ENCODE measurements at places on chromosomes 5 and 9. TPM values are rescaled to one million over a fixed set of nuclear protein-coding genes. Genes with fewer than 3 reads are reported as not detected.

DNA sequence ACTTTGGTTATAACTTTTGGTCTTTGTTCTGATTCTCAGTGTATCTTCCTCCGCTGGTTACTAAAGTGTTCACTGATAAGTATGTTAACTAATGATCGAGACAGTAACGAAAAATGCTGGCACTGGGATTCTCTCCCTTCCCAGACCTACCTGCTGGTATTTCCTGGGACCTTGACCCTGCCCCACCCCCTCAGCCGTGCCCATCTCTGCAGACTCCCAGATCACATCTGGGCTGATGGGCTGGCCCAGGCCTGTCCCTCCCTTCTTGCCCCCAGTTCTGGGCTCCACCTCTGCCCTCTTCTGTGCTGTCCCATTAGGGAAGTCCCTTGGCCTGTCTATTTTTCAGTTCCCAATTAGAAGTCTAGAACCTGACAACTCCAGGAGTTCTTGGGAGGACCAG is 46.9 kb downstream of the NEURL1B start:
- H3K36me3 ChIP-seq, result peaks cover 37% of the 10 kb centered on the region
- no peaks in the 10 kb centered on the region for H3K4me1 ChIP-seq
- DNase-seq, result no peak
- no peak overlapping the region for H3K27ac ChIP-seq
- H3K27me3 ChIP-seq, result no peaks in the 10 kb centered on the region

DNA sequence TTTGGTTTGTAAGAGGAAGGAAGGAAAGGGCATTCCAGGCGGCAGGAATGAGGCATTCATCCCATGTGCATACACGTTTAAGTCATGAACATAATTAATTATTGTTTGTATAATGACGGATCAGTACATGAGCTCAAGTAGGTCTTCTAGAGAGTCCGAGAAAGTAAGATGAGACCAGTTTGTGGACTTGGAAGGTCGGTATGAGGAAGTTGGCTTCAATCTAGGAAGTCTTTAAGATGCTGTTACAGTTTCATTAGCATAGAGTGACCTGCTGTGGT is 2.1 kb downstream of the GTF3C4 start:
- H3K36me3 ChIP-seq, result no peaks in the 10 kb centered on the region
- DNase-seq, result no peak
- H3K27ac ChIP-seq, result no peak overlapping the region
- H3K4me1 ChIP-seq, result peaks cover 47% of the 10 kb centered on the region
- H3K27me3 ChIP-seq, result no peaks in the 10 kb centered on the region

- H3K27ac ChIP-seq, result no peak overlapping the region
- no peaks in the 10 kb centered on the region for H3K27me3 ChIP-seq
- no peaks in the 10 kb centered on the region for H3K4me1 ChIP-seq
- H3K36me3 ChIP-seq, result no peaks in the 10 kb centered on the region
- no peak overlapping the region for H3K4me3 ChIP-seq
These were observed 614.5 kb downstream of the MAT2B start for GRCh38 chr5:164119806-164120447.

DNA sequence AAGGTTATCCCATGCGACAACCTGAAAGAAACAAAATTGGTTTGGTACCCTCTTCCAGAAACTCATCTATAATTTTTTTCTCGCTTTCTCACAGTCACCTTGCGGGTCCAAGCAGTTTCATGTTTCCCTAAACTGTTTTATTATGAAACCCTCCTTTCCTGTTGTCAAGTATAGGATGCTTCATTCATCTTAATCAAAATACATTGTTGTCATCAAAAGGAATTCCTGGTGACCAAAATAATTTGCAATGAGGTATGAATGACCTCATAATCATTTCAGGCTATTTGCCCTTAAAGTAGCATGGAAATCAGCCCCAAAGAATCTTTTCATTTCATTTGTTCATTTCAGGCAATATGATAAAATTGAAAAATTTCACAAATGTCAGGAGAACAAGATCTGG is 503.0 kb downstream of the SPATA31D1 start:
- no peak overlapping the region for H3K27ac ChIP-seq
- no peak for DNase-seq
- H3K4me3 ChIP-seq, result no peak overlapping the region
- peaks cover 12% of the 10 kb centered on the region for H3K4me1 ChIP-seq
- no peaks in the 10 kb centered on the region for H3K36me3 ChIP-seq
- no peaks in the 10 kb centered on the region for H3K27me3 ChIP-seq

- H3K4me1 ChIP-seq, result peaks cover 48% of the 10 kb centered on the region
- peak overlapping the region; percentile 93 for H3K27ac ChIP-seq
- H3K27me3 ChIP-seq, result no peaks in the 10 kb centered on the region
- H3K4me3 ChIP-seq, result no peak overlapping the region
- H3K36me3 ChIP-seq, result no peaks in the 10 kb centered on the region
These were observed 2.5 kb downstream of the STOM start for GRCh38 chr9:121367306-121368137.

- no peak for DNase-seq
- no peak overlapping the region for H3K4me3 ChIP-seq
- H3K4me1 ChIP-seq, result no peaks in the 10 kb centered on the region
- no peaks in the 10 kb centered on the region for H3K36me3 ChIP-seq
- no peaks in the 10 kb centered on the region for H3K27me3 ChIP-seq
These were observed 6.7 kb downstream of the NME5 start for GRCh38 chr5:138132543-138132942.

GRCh38 chr5:126878085-126878484 is 101.1 kb downstream of the LMNB1 start:
- no peak overlapping the region for H3K4me3 ChIP-seq
- no peaks in the 10 kb centered on the region for H3K36me3 ChIP-seq
- H3K4me1 ChIP-seq, result no peaks in the 10 kb centered on the region
- no peak for DNase-seq

DNA sequence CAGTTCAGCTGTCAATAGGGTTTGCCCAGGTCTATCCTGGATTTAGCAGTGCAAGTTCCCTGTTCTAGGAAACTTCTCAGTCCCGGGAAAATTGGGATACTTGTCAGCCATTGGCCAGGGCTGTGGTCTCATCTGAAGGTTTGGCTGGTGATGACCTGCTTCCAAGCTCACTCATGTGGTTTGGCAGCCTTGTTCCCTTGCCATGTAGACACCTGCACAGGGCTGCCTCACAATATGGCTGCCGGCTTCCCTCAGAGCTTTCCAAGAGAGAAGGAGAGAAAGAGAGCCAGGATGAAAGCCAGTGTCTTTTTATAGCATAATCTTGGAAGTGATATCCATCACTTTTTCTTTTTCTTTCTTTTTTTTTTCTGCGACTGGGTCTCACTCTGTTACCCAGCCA is 37.7 kb upstream of the HMCN2 start:
- no peaks in the 10 kb centered on the region for H3K36me3 ChIP-seq
- H3K4me3 ChIP-seq, result no peak overlapping the region
- H3K27me3 ChIP-seq, result no peaks in the 10 kb centered on the region

The DIAPH1 gene
- 44.2 TPM for total RNA-seq

The ALDH1B1 gene
- 42.1 TPM for total RNA-seq

DNA sequence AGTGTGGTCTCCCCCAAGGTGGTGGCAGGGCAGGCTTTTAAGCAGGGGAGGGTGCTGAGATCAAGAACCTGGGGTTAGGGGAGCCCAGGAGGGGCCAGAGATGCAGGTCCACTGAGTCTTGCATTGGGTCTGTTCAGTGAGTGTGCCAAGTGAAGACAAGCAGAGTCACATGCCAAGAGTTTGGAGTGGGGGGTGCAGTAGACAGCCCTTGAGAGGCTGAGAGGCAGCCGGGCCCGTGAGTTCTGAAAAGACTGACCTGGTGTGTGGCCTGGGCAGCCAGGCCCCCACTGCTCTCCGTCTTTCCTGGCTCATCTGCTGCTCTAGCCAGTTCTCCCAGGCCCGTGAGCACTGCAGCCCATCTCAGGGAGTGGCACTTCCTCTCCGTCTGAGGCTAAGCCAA is 120.0 kb downstream of the DAB2IP start:
- H3K4me3 ChIP-seq, result no peak overlapping the region
- no peaks in the 10 kb centered on the region for H3K36me3 ChIP-seq
- no peak overlapping the region for H3K27ac ChIP-seq

The ADAMTS16 gene
- total RNA-seq, result not detected

- DNase-seq, result no peak
- H3K36me3 ChIP-seq, result no peaks in the 10 kb centered on the region
- H3K27ac ChIP-seq, result no peak overlapping the region
- no peak overlapping the region for H3K4me3 ChIP-seq
- no peaks in the 10 kb centered on the region for H3K27me3 ChIP-seq
These were observed 152.9 kb downstream of the PIK3R1 start for GRCh38 chr5:68368311-68369022.

GRCh38 chr5:180618487-180618828 is 27.2 kb upstream of the SCGB3A1 start:
- no peaks in the 10 kb centered on the region for H3K4me1 ChIP-seq
- DNase-seq, result no peak
- H3K36me3 ChIP-seq, result no peaks in the 10 kb centered on the region
- peaks cover 8% of the 10 kb centered on the region for H3K27me3 ChIP-seq

DNA sequence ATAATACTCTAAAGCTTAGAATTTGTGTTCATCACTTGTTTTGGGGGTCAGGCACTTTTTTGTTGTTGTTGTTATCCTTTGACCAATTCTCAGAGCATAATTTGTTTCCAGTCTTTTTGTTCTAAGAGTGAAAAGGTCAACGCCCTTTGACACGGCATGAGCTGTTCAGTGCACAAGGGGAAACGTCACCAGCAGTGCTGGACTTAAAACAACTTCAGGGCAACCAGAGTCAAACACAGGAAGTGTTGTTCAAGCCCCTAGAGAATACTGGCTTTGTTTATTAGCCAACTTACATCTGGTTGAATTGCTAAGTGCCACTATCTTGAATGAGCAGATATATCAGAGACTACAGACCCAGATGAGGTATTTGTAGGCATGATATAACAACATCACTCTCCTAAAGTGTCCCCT is 368.9 kb downstream of the TMEM161B start:
- H3K27ac ChIP-seq, result no peak overlapping the region
- no peak overlapping the region for H3K4me3 ChIP-seq
- H3K27me3 ChIP-seq, result no peaks in the 10 kb centered on the region
- no peaks in the 10 kb centered on the region for H3K36me3 ChIP-seq

DNA sequence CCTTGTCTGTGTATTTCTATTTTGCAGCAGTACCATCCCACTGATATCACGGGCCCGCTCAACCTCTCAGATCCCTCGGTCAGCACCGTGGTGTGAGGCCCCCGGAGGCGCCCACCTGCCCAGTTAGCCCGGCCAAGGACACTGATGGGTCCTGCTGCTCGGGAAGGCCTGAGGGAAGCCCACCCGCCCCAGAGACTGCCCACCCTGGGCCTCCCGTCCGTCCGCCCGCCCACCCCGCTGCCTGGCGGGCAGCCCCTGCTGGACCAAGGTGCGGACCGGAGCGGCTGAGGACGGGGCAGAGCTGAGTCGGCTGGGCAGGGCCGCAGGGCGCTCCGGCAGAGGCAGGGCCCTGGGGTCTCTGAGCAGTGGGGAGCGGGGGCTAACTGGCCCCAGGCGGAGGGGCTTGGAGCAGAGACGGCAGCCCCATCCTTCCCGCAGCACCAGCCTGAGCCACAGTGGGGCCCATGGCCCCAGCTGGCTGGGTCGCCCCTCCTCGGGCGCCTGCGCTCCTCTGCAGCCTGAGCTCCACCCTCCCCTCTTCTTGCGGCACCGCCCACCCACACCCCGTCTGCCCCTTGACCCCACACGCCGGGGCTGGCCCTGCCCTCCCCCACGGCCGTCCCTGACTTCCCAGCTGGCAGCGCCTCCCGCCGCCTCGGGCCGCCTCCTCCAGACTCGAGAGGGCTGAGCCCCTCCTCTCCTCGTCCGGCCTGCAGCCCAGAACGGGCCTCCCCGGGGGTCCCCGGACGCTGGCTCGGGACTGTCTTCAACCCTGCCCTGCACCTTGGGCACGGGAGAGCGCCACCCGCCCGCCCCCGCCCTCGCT is 1.9 kb downstream of the LRRC26 start:
- H3K4me3 ChIP-seq, result no peak overlapping the region
- no peak overlapping the region for H3K27ac ChIP-seq
- no peaks in the 10 kb centered on the region for H3K36me3 ChIP-seq
- H3K27me3 ChIP-seq, result peaks cover 92% of the 10 kb centered on the region
- DNase-seq, result no peak

DNA sequence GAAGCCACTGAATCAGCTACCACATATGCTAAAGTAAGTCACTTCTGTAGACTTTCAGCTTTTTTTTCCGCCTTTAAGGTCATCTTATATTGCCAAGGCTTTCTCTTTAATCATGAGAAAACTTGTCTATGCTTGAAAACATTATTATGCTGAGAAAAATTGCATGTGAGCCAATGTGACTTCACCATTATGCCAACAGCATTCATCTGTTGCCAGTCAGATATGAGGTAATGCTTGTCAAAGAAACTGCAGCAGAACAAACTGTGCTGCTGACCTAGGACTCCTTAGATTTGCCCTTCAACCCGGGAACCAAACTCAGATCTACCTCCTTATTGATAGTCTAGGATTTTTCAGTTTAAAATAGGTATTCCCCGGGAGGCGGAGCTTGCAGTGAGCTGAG is 34.3 kb downstream of the SLC44A1 start:
- no peak overlapping the region for H3K27ac ChIP-seq
- H3K4me3 ChIP-seq, result no peak overlapping the region
- no peaks in the 10 kb centered on the region for H3K36me3 ChIP-seq
- no peak for DNase-seq
- no peaks in the 10 kb centered on the region for H3K4me1 ChIP-seq

The PCDHB15 gene
- total RNA-seq, result 3.2 TPM

- peaks cover 12% of the 10 kb centered on the region for H3K4me1 ChIP-seq
- DNase-seq, result peak; percentile 17
- no peaks in the 10 kb centered on the region for H3K36me3 ChIP-seq
- no peak overlapping the region for H3K4me3 ChIP-seq
These were observed 101.6 kb downstream of the GRIA1 start for GRCh38 chr5:153592081-153592480.

DNA sequence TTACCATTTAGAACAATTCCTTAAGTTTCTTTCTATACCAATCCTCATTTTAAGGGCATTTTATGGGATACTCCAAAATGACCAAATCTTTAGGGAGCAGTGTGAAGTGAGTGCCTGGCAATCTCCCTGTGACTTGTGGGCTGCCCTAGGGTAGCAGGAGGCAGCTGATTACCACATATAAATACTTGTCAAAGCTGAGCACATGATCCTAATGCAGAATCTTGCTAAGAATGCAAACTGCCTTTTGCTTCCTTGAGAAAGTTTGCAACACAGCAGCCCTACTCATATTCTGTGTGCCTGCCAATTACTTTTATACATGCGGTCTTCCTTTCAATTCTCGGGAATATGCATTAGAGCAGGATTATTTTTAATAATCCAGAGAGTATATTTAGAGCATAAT is 18.2 kb upstream of the NREP start:
- H3K27ac ChIP-seq, result no peak overlapping the region
- no peaks in the 10 kb centered on the region for H3K4me1 ChIP-seq
- no peaks in the 10 kb centered on the region for H3K36me3 ChIP-seq

The SLC34A3 gene
- not detected for total RNA-seq

The TAF11L10 gene
- total RNA-seq, result not detected
